ENCODE measurements at places on chromosomes 13 and 19. TPM values are rescaled to one million over a fixed set of nuclear protein-coding genes. Genes with fewer than 3 reads are reported as not detected.

The ZNF439 gene
- 21.0 TPM for total RNA-seq

The DENND1C gene
- 1.3 TPM for total RNA-seq

The ZNF563 gene
- 12.2 TPM for total RNA-seq

The IGFL4 gene
- not detected for total RNA-seq

The ZFR2 gene
- not detected for total RNA-seq

The NCAN gene
- total RNA-seq: not detected

The SLC6A16 gene
- 2.1 TPM for total RNA-seq

The TEX29 gene
- total RNA-seq: not detected

The FBXO27 gene
- 4.1 TPM for total RNA-seq

The CHAF1A gene
- 4.2 TPM for total RNA-seq

The RDH8 gene
- not detected for total RNA-seq

The ZNF571 gene
- 19.3 TPM for total RNA-seq

The SCAMP4 gene
- 126 TPM for total RNA-seq

The TSKS gene
- 0.81 TPM for total RNA-seq

The MEIOSIN gene
- total RNA-seq: not detected

The ZNF724 gene
- 3.1 TPM for total RNA-seq

The C1QTNF9 gene
- total RNA-seq: not detected

The RUBCNL gene
- total RNA-seq: 4.2 TPM

The NEK3 gene
- total RNA-seq: 8.4 TPM

The SIN3B gene
- total RNA-seq: 65.9 TPM

The GZMM gene
- not detected for total RNA-seq

The MAP4K1 gene
- 1.4 TPM for total RNA-seq

The KLK14 gene
- not detected for total RNA-seq

The IL11 gene
- total RNA-seq: not detected

The SERPINE3 gene
- not detected for total RNA-seq

The PPM1N gene
- not detected for total RNA-seq

The NCR1 gene
- not detected for total RNA-seq

The C13orf46 gene
- 0.67 TPM for total RNA-seq

The CATSPERD gene
- not detected for total RNA-seq

The AKAP11 gene
- total RNA-seq: 30.9 TPM

Data from thyroid gland (tissue), 4 donors.